ENCODE measurements at places on chromosomes 4 and X.

DNA sequence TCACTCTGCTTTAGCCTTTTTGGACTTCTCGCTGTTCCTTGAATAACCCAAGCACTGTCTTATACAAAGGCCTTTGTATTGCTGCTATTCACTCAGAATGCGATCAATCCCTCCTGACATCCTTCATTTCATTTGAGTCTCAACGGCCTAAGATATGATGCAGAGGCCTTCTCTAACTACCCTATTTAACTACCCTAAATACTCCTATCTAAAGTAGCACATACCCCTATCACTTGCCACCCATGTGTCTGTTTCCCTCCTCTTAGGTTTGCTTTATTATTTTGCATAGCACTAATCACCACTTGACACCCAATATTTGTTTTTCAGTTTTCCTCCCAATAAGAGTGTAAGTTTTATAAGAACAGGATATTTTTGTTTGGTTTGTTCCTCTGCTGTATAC, 42.3 kb upstream of the ACSL4 start:
- DNase-seq = no peak

- no peak for DNase-seq
Measured at GRCh38 chr4:81694176-81694913, 222.6 kb upstream of the RASGEF1B start.

DNA sequence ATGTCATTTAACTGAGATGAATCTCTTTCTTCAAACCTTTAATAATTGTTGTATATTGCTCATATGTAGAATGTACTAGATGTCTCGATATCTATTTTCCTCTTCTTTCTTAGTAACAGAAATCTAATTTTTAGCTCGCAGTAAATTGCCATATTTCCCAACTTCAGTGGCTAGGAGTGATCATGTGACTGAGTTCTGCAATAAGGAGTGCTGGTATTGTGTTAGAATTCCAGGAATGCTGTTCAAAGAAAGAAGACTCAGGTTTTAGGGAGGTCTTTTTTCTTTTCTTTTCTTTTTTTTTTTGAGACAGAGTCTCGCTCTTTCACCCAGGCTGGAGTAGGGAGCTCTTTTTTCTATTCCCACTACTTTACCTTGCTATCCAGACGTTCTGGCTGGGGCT, 81.7 kb downstream of the SLC10A7 start:
- no peak for DNase-seq

- DNase-seq = no peak
Measured at GRCh38 chrX:135509885-135510284, 10.6 kb upstream of the INTS6L start.

DNA sequence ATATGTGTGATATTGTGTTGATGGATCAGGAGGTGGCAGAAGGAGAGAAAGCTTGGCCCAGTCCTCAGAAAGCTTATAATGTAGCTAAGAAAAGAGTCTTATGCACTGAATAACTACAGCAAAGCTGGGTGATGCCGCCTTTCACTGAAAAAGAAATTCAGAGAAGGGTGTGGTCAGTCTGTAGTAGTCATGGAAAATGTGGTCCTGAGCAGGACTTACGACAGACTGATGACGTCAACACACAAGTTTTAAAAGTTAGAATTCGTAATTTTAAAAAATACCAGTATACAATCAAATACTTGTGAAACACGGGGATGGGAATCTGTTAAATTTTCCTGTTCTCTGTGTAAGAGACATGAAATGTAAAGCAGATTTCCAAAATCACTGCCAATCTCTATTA, 87.0 kb upstream of the RAPGEF2 start:
- no peak for DNase-seq

DNA sequence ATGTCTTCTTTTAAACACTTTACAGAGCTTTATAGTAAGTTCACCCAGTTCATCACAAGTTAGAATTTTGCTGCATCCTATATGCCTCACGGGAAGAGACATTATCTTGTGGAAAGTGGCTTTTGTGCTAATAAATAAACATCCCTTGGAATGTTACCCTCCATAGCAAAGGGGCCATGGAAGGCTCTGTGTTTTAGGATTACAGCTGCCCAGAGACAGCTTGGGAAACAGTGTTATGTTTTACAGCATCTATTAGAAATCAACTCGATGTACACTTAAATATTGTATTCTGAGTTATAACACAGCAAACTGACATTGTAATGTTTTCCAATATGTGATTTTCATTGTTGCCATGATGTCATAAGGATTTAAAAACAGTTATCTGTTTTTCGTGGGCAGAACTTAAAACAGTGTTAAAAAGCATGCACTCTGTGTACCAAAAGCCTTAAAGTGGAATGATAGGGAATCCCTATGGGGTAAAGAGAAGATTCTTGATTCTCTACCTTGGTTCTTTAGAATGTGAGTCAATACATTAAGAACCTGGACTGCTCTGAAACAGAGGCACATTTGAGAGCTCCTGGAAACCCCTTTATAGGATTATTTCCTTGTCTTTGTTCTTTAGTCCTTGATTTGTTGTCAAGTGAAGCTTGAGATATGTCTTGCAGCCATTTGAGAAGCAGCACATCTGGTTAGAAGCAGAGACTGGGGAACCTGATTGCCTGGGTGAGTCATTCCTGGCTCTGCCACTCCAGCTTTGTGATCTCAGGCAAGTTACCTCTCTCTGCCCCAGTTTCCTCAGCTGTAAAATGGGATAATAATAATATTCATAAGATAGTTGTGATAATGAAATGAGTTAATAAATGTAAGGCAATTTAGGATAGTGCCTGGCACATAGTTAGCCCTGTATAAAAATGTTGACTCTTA, 41.6 kb downstream of the ARHGAP10 start:
- DNase-seq = no peak

DNA sequence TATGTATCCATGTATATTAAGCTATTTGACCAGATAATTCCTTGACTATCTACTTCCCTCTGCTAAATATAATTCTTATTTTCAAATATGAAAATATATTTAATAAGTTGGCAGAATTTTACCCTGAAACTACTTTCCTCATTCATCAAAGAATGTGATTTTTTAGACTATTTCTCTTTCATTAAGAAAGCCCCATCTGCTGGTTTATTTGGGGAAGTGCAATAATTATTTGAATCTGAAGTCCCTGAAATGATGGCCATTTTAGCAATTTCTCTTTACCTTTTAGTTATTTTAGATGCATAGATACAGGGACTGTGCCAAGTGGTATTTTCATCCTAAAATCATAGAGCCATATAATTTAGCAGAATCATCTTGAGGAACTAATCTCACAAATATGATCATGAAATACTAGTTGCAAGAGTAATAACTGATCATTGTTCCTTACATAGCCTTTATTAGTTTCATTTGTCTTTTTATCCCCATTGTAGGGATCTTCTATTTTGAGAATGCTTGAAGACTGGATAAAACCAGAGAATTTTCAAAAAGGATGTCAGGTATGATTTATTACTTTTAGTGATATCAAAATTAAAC, 39.0 kb downstream of the ENPEP start:
- DNase-seq = no peak

DNA sequence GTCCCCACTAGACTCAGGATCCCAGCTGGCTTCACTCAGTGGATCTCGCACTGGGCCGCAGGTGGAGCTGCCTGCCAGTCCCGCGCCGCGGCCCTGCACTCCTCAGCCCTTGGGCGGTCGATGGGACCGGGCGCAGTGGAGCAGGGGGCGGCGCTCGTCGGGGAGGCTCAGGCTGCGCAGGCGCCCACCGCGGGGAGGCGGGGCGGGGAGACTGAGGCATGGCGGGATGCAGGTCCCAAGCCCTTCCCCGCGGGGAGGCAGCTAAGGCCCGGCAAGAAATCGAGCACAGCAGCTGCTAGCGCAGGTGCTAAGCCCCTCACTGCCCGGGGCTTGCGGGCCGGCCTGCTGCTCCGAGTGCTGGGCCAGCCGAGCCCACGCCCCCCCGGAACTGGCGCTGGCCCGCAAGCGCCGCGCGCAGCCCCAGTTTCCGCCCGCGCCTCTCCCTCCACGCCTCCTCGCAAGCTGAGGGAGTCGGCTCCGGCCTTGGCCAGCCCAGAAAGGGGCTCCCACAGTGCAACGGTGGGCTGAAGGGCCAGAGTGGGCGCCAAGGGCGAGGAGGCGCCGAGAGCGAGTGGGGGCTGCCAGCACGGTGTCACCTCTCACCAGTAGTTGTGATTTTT, 1038.0 kb downstream of the PCDH19 start:
- no peak for DNase-seq

- peak; percentile 42 for DNase-seq
Measured at GRCh38 chr4:41882625-41883347, 52.4 kb upstream of the TMEM33 start.

- DNase-seq = no peak
Measured at GRCh38 chr4:78704981-78705683, 71.0 kb upstream of the BMP2K start.

DNA sequence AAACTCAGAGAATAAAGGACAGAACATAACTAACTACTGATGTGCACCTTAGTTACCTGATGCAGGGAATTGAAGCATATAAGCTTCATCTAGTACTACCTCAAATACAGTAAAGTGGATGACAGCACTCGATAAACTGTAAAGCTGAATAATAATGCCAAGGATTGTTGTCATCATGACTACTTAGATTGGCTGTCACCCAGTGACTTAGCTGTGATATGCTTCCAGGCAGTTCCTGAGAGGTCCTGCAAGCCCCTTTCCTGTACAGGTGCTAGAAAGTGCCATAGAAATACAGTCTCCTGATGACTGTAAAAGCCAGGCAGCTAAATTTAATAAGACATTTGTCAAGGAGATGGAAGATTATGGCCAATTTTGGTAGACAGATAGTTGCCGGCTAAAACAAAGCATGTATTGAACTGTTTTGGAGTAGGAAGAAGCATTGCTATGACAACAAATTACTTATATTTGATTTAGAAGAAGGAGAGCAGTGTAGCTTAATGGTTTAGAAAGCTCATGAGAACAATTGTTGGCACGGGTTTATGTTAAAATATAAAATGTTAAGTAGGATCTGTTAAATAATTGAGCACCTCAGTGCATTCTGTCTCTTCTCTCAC, 29.7 kb downstream of the TMEM164 start:
- DNase-seq = no peak

DNA sequence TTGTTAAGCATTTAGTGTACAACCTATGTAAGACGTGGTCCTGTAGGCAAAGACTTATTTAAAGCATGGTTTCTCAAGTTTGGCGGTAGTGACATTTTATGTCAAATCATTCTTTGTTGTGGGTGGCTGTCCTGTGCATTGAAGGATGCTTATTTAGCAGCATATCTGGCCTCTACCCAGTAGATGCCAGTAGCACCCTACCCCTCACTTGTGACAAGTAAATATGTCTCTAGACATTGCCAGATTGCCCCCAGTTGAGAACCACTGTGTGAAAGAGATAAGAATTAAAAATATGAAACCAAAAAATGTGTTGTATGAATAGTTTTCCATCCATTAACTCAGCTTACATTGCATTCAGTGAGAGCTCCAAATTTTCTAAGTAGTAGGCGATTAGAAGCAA, 25.5 kb downstream of the MMAA start:
- DNase-seq = no peak

DNA sequence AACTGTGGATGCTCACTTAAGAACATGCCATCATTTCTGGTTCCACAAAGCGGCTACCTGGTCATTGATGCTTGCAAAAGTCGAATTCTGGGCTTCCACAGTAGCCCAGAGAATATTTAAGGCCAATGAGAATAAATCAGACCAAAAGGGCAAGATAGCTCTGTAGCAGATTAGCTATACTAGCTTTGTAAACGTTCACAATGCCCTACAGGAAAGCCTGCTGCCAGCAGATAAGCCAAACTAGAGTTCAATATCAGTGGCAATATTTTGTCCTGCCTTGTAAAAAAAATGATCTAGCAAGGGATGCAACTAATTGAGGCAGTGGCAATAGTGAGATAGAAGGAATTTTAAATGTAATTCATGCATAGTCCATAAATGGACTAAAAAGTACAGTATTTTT, 387.7 kb upstream of the TEX13C start:
- DNase-seq = no peak

- no peak for DNase-seq
Measured at GRCh38 chr4:125266901-125267604, 47.7 kb upstream of the FAT4 start.

DNA sequence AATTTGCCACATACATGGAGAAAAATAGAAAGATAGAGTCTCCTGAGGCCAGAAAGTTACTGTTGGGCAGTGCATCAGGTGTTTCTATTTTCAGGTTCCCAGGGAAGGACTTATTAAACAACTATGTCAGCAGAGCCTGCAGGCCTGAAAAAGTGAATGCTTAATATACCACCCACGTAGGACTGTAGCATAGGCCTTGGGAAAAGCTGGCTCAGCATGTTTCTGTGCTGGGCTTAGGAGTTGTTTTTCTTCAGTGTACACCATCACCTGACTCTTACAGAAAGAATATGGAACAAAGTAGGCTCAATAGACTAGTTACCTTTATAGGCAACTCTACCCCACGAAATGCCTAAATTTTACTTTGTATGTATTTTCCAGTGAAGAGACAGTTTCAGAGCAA, 1385.9 kb downstream of the FAM133A start:
- DNase-seq = no peak

GRCh38 chrX:45843518-45843917, 642.8 kb upstream of the DIPK2B start:
- DNase-seq = no peak

DNA sequence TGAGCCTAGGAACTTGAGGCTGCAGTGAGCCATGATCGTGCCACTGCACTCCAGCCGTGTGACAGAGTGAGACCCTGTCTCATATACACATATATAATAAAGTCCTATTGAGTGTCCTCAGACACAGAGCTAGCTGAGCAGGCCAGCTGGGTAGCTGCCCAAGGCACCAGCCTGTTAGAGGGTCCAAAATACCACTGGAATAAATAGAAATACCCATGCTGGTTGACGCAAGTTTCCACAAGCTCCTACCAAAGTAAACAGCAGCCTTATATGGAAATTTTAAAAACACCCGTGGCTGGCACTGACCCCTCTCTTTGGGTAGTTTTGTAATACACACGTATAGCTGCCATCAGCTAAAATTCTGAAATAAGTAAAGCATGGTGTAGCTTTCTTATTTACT, 348.6 kb downstream of the BCOR start:
- no peak for DNase-seq

GRCh38 chr4:147138171-147138570, 192.5 kb upstream of the TTC29 start:
- DNase-seq = no peak

GRCh38 chr4:69881173-69881773, 21.3 kb upstream of the SULT1E1 start:
- peak; percentile 3 for DNase-seq

DNA sequence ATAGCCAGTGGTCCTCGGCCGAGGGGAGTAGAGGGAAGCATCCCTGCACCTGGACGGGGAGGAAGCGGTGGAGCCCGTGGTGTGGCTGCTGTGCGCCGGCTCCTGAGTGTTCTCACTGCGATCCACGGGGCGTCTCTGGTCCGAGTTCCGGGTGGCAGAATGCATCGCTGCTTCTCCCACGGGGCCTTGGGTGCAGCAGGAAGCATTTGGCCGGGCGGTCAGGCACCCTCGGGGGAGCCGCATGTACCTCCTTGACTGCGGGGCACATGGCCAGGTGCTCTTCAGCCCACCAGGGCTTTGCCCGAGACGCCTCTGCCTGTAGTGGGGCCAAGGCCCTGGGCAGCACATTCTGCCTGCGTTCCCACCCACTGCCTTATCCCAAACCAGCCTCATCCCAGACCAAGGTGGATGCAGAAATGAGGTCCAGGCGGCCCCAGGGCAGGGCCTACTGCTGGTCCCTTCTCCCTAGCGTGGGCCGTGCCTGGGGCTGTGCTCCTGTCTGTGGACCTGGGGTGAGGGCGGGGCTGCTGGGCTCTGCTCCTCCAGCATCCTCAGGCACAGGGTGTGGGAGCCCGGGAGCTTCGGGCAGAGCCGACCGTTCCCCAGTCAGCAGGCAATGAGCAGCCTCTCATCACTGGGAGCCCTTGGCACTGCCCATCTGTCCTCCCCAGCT, 27.5 kb downstream of the NKX1-1 start:
- DNase-seq = no peak
